ENCODE measurements at places on chromosomes 1 and 21.

- no peak for DNase-seq
Observed at GRCh38 chr21:41622831-41623548, 115.0 kb upstream of the TMPRSS2 start.

- DNase-seq, result no peak
Observed at GRCh38 chr21:30256100-30256499, 26.6 kb downstream of the KRTAP24-1 start.

DNA sequence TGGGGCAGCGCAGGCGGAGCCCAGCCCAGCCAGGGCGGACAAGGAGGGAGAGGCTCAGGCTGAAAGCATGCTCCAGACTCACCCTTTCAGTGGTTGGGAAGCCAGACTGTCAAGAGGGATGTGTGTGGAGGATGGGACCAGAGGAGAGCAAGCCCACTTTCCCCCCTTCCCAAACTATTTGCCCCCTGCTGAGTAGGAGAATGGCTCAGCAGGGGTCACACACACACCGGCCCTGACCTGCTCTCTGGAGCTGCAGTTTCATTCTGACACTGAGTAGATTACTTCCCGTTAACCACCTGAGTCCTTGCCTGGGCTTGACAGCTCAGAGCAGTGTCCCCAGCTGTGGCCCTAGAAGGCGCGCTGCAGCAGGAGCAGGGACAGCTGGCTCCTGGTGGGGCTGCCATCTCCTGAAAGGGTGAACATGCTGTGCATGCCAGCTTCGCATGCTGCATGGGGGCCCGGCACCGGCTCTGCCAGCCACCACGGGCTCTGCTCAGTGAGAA lies 51.6 kb upstream of the CNTN2 start:
- DNase-seq, result no peak

- no peak for DNase-seq
Observed at GRCh38 chr1:41305576-41306363, 55.5 kb upstream of the FOXO6 start.

GRCh38 chr21:20511216-20511880 lies 486.9 kb upstream of the NCAM2 start:
- no peak for DNase-seq

- no peak for DNase-seq
Observed at GRCh38 chr1:1775327-1776226, 2.7 kb downstream of the NADK start.

GRCh38 chr1:27752360-27752759 lies 20.7 kb upstream of the STX12 start:
- DNase-seq, result no peak

GRCh38 chr1:53345996-53346813 lies 18.3 kb upstream of the LRP8 start:
- DNase-seq, result no peak

GRCh38 chr1:154865442-154866256 lies 4.4 kb downstream of the KCNN3 start:
- no peak for DNase-seq

DNA sequence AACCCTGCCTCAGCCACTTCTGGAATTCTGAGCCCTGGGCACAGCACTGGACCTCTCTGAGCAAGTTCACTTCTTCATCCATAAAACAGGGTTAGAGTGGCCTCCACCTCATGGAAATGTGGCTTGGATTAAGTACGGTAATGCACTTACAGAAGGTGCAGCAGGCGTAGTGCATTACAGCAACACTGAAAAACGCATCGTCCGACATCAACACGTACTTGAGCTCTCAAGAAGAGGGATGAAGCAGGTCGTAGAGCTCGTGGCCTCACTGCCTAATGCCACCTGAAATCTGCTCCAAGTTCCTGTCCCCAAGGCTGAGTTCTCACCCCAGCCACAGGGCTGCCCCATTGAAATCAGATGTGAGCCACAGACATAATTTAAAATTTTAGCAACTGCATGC lies 650.1 kb downstream of the NPHP4 start:
- DNase-seq, result no peak

GRCh38 chr1:119430486-119430885 lies 15.5 kb downstream of the HSD3B2 start:
- DNase-seq, result no peak

GRCh38 chr1:42815941-42816584 lies 859 bp upstream of the ERMAP start:
- no peak for DNase-seq

Data from smooth muscle cell of the brain vasculature (primary cell).